ENCODE measurements at places on chromosomes 7 and 10.

- no peak for DNase-seq
These were observed 9.2 kb downstream of the ZCCHC24 start for GRCh38 chr10:79436066-79436849.

GRCh38 chr7:41576166-41576565, 126.7 kb downstream of the INHBA start:
- DNase-seq, result no peak

GRCh38 chr7:130314305-130314704, 21.3 kb downstream of the CPA4 start:
- DNase-seq, result no peak

- no peak for DNase-seq
These were observed 95.0 kb downstream of the DYNC1I1 start for GRCh38 chr7:95867309-95867708.

DNA sequence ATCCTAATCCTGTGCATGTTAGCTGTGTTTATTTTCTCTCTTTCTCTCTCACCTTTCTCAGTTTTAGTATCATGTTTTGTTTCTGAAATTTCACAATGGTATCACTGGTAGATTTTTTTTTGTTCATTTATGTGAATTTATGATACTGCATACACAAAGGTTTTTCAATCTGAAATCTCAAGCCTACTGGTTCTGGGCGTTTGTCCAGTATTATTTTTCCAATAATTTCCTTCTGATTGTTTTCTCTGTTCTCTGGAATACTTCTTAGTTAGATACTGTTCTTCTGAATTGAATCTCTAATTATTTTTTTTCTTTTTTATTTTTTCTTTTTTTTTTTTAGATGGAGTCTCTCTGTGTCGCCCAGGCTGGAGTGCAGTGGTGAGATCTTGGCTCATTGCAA, 96.2 kb upstream of the TMEM72 start:
- no peak for DNase-seq

- no peak for DNase-seq
These were observed 97.7 kb downstream of the TAF3 start for GRCh38 chr10:7915923-7916536.

- no peak for DNase-seq
These were observed 11.8 kb downstream of the CCSER2 start for GRCh38 chr10:84340187-84340586.

DNA sequence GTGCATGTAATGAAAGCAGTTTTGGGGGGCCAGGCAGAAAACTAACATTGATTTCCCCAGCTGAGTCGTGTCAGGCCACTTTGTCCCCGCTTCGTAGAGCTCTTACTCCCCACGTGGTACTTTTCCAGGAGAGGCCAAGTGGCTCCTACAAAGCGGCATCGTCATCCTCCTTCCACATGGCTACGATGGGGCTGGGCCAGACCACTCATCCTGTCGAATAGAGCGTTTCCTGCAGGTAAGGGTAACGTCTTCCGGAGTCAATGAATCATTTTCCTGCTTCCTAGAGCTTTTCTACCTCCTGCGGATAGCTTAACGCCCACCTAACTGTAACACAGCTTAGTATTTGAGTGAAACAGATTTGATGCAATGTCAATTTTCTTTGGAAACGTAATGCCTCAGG, 21.7 kb upstream of the SEC61A2 start:
- DNase-seq, result no peak

GRCh38 chr7:131879424-131879823, 323.0 kb upstream of the PODXL start:
- no peak for DNase-seq

DNA sequence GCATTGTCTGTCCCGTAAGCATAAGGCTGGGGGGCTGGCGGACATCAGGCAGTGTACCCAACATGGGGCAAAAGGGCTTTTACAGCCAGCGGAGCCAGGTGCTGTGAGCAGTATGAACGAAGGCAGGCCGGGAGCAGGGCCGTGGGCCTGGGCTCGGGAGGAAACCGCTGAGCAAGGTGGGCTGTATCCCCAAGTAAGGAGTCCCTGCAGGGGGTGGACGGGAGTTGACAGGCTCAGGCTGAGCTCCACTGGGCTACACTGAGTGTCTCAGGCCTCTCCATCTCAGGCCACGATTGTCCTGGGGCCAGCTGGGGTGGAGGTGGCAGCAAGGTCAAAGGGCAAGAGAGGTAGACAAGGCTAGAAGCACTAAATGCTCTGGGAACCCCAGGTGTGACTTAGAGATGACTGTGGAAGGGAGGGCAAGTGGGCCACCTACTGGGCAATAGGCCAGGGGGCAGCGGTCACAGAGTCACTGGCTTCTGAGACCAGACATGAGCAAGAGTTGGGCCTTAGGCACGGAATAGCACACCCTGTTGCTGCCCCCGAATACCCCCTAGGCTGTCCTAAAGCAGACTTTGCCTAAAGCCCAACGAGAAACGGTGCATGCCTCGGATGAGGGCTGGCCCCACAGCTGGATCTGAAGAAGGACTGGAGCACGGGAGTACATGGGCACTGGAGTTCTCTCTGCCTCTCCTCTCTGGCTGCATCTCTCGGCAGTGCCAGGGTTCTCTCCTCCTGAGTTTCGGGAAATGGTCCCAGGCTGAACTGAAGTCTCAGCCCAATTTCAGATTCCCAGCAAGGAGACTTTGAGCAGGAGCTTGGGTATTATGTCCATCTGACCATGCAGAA, 10.8 kb upstream of the RAMP3 start:
- DNase-seq, result no peak

DNA sequence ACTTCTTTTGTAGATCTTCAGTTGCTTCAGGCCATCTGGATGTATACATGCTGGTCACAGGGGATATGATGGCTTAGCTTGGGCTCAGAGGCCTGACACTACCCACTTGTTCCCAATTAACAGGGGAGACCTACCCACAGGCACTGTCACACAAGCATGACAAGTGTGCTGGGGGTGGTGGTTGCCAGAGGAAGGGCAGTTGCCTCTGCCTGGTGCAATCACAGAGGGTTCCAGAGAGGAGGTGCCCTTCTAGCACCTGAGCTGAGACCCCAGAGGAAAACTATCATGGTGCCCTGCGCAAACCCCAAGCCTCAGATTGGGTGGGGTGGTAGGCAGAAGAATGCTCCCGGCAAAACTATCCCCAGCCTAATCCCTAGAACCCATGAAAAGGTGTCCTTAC, 65.6 kb upstream of the NANOS1 start:
- no peak for DNase-seq

DNA sequence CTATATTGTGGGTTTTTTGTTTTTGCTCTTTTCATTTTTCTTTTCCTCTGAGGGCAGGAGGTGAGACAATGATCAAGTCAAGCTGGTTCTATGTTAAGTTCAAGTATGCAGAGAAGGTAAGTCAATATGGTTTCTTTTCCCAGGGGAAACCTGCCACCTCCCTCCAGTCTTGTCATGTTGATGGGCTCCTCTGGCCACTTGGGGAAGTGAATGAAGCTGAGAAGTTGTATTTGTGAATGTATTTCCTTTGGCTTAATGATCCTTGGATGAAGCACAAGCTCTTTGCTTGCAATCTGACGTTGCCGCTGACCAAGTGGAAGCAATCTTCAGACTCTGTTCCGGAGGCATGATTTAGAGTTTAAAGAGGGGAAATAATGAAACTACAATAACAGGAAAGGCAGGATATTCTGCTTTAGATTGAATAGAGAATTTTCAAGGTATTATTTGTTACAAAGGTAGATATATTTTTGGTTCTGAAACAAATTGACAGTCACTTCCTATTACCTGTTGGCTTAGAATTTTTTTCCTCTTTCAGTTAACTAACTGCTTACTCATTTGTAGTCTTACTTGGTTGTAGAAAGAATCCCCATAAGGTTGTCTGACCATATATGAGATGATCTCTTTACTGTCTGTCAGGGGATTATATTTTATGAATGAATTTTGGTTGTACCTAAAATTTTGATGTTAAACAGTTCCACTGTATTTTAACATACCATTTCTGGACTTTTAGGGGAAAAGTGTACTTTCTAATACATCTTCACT, 369.6 kb downstream of the AUTS2 start:
- DNase-seq, result no peak

DNA sequence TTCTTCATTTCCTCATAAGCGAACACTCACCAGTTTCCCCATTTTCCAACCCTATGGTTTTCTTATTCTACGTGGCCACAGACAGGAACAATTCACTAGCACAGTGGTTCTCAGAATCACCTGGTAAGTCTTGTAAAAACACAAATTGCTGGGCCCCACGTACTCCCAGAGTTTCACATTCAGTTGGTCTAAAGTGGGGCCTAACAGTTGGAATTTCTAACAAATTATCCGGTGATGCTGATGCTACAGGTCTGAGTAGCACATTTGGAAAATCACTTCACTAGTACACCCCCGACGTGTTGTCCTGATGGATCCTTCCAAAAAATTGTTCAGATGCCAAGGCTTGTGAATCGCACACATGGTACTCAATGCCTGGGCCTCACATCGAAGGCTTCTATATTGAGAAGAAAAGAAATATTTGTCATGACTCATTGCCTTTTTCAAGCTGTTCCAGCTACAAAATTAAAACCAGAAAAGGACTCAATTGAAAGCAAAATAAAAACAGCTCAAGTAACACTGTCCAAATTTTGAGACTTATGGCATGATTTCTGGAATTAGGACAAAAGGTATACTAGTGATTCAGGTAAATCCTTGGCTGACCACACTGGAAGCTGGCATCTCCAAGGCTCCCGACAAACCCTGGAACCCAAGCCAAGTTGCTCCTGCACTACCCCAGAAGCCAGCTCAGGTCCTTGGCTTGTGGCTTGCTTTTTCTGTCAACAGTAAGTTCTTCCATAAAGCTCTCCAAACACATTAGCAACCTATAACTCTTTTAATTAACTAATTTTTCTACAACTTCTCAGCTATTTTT, 12.9 kb upstream of the VIM start:
- peak; percentile 73 for DNase-seq

- no peak for DNase-seq
These were observed 50.9 kb upstream of the ANTXRL start for GRCh38 chr10:46235705-46236545.

GRCh38 chr10:109207361-109207760, 716.0 kb downstream of the XPNPEP1 start:
- peak; percentile 15 for DNase-seq

DNA sequence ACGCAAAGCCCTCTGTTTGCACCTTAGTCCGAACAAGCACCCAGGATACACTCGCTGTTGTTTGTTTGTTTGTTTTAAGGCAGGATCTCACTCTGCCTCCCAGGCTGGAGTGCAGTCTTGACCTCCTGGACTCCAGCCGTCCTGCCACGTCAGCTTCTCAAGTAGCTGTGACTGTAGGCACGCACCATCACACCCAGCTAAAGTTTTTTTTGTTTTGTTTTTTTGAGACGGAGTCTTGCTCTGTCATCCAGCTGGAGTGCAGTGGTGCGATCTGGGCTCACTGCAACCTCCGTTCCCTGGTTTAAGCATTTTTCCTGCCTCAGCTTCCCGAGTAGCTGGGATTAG, 76.8 kb downstream of the CTBP2 start:
- peak; percentile 96 for DNase-seq

DNA sequence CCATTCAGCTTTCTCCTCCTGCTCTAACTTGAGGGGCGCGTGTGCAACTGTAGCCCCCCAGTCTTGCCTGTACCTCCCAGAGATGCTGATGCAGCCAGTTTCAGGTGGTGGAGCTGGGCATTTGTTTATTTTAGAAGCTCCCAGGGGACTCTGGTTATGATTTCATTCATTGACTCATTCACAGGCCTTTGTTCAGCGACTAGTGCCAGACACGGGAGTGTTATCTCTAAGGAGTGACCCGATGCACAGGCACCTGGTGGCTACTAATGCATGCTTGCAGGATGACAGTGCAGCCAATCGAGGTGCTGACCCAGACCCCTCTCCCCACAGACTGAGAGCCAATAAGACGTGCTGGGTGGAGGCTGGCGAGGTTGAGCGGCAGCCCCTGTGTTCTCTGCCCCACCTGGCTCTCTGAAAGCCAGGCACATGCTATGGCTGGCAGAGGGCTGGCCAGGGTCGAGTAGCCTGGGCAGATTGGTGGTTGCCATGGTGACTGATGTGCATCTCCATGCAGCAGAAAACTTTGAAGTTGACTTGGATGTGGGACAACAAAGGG, 19.7 kb upstream of the SLC18A2 start:
- DNase-seq, result peak; percentile 70

DNA sequence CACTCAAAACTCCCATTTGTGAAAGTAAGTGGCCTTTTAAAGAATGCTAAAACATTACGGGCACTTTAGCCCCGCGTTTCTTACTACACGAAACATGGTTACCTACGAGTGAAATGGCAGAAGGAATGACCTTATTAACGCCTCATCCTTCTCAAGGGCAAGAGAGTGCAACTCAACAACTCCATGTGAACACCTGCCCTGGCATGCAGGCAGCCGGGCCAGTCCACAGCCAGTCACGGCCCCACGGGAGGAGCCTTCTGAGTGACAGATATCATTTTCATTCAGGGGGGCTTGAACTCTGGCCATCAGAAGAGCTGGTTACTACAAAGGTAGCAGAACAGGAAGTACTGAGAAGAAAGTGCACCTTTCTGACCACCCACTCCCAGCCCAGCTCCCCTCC, 236.1 kb downstream of the PTPRN2 start:
- no peak for DNase-seq

DNA sequence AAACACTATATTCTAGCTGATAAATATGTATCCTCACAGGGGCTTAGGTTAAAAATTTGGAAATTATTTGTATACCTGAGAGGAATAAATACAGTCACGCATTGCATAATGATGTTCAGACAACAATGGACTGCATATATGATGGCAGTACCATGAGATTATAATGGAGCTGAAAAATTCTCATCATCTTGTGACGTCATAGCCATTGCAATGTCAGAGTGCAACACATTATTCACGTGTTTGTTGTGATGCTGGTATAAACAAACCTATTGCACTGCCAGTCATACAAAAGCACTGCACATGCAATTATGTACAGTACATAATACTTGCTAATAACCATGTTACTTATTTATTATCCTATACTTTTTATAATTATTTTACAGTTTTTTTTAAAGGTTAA, 31.4 kb downstream of the STEAP1B start:
- no peak for DNase-seq

- DNase-seq, result peak; percentile 72
These were observed 201.3 kb downstream of the JCAD start for GRCh38 chr10:29857843-29858701.

- DNase-seq, result no peak
These were observed 3.6 kb upstream of the GIMAP7 start for GRCh38 chr7:150511048-150511447.

- DNase-seq, result no peak
These were observed 93.1 kb upstream of the HABP2 start for GRCh38 chr10:113459626-113460280.

- DNase-seq, result no peak
These were observed 19.0 kb downstream of the HYAL4 start for GRCh38 chr7:123864012-123864411.

GRCh38 chr10:132814469-132814856, 28.5 kb upstream of the NKX6-2 start:
- DNase-seq, result no peak

- DNase-seq, result no peak
These were observed 210.9 kb downstream of the CUX1 start for GRCh38 chr7:102028206-102028826.

- no peak for DNase-seq
These were observed 54.7 kb downstream of the STEAP1B start for GRCh38 chr7:22445140-22445743.

GRCh38 chr7:41416208-41416595, 286.7 kb downstream of the INHBA start:
- no peak for DNase-seq

- no peak for DNase-seq
These were observed 11.9 kb upstream of the CALU start for GRCh38 chr7:128727239-128727638.

All from ACHN (cell line).